ENCODE measurements at places on chromosomes 3 and 15.

DNA sequence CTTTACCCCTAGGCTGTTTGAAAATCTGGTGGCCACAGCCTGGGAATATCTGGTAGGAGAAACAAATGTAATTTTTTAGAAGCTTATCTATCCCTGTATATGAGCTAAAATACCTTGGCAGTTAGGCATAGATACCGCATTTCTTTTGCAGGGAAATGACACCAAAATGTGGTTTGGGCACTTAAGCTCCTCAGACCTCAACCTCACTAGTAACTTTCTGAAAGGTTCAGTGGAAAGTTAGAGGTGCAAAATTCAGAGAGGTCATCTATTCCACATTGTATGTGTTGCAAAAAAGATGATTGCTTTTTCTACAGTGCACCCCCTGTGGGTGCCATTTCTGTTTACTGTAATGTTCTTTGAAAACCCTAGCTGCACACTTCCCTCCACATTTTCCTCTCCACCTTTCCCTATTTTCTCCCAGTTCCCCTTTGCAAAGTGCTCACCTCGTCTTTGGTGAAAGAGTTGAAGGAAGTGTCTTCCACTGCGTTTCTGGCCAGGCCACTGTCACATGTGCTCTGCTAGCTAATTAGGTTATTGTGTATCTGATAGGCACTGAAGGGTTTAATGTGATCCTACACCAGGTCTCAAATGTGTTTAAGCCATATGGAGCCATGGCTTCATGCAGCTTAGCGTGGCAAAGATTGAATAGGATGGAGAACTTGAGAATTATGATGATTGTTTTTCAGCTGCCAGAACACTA is 1.3 kb downstream of the SACM1L start:
- no peak for DNase-seq

- DNase-seq = no peak
Measured at GRCh38 chr3:139251529-139251928, 92.3 kb upstream of the MRPS22 start.

DNA sequence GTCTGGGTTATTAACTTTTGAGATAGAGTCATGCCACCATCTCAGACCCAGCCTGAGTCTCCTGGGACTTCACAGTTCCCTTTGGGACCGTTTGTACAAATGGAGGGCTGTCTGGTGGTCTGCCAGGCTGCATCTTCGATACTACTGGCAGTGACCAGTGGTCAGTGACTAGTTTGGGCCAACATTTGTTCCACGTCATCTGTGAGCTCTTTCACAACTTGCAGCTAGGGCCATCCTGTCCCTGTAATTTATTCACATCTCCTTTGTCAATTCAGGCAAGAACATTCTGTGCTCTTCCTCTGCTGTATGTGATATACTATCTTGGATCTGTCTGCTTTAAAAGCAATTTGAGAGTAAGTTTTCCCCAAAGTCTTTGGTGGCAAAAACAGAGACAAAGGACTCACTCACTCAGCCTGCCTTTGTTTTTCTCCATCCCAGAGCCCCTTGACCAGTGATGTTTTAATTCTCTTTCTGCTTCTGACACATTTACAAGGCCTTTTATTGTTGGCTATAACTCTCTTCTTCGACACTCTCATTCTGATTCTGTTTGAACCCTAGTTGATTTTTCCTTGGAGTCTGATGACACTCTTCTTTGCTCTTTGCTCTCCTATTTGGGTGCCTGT is 353.4 kb downstream of the EPHB1 start:
- DNase-seq = no peak

GRCh38 chr15:70253461-70254156 is 155.9 kb upstream of the TLE3 start:
- no peak for DNase-seq

DNA sequence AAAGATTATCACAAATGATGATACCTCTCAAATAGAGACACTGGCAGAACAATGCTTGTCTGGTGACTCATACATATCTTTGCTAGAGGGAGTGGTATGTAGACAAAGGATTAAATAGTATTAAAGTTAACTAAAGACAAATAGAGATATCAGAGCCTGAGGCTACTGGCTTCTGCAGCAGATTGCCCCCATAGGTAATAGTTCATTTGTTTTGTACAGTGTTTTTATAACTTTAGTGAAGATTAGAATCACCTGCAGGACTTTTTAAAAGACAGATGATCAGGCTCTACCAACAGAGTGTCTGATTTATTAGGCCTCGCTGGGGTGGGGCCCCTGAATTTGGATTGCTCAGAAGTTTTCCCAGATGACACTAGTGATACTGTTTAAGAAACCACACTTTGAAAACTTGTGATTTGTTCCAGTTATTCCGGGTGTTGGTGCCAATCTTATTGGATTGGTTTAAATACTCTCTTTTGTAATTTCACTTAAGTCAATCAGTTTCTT is 96.4 kb downstream of the NAALADL2 start:
- no peak for DNase-seq

- DNase-seq = no peak
Measured at GRCh38 chr15:98901434-98902072, 106.0 kb downstream of the PGPEP1L start.

All from stimulated activated CD8-positive, alpha-beta memory T cell treated with anti-CD3 and anti-CD28 coated beads, Interleukin-15, amount 100 ng/mL, for 24 hours (primary cell).